ENCODE measurements at places on chromosomes 16 and 17.

DNA sequence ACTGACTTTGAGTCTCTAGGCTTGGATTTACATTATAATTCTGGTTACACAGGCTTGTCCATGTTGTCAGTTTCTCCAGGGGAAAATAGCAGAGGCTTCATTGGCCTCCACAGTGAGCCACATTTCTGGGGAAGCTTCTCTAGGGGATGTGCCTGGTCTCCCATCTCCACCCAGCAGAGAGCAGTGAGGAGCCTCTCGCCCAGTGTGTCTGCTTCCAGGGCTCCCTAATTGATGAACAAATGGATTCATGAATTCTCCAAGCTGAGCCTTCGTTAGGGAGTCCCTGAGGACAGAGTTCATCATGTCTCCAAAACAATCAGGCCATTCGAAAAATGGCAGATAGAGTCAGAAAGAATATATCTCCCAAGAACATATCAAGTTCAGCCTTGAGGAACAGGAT is 162.4 kb upstream of the TOX3 start:
- DNase-seq: no peak

DNA sequence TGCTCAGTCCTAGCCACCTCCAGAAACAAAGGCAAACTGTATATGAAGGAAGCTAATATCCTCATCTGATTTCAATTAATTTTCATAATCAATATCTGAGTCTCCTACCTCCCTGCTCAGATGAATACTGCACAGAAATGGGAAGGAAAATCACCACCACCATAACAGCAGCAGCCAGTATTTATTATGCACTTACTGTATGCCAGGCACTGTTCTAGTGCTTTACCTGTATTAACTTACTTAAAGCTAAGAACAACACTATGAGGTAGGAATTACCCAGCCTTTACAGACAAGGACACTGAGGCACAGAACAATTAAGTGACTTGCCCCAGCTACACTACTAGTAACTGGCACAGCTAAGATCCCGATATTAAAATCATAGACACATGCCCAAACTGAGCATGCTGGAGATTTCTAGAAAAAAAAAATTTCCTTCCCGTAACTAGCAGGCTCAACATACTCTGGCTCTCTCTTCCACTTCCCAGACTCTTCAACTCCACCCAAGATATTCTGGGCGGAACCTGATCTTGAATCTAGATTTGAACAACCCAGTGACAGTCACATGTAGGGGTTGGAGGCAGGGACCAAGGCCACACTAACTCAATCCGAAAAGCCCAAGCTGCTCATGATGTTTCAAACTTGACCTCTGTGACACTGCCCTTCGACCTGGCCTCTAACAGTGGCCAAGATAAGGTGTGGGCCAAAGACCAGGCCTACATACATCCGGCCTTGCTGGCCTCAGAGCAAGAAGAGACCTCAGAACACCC is 3.9 kb downstream of the TRIM25 start:
- DNase-seq: no peak

DNA sequence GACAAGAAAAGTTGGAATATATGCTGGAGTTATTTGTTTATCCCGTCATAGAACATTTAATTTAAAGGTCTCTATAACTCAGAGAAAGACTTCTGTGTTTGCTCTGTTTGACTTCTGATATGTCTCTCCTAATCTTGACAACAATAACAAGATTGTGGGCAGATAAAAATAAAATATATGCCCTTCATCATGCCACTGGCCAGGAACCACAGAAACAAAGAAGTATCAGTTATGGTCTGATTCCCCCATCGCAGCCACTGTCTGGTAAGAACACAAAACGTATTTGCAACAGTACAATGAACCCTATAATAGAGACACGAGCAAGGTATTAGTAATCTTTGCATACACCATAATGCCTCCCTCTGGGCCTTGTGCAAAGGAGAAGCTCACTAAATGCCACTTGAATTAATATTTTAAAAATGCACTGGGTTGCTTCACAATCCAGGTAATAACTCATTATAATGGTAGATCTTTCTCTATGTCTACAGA is 1498.3 kb downstream of the CDH11 start:
- no peak for DNase-seq

DNA sequence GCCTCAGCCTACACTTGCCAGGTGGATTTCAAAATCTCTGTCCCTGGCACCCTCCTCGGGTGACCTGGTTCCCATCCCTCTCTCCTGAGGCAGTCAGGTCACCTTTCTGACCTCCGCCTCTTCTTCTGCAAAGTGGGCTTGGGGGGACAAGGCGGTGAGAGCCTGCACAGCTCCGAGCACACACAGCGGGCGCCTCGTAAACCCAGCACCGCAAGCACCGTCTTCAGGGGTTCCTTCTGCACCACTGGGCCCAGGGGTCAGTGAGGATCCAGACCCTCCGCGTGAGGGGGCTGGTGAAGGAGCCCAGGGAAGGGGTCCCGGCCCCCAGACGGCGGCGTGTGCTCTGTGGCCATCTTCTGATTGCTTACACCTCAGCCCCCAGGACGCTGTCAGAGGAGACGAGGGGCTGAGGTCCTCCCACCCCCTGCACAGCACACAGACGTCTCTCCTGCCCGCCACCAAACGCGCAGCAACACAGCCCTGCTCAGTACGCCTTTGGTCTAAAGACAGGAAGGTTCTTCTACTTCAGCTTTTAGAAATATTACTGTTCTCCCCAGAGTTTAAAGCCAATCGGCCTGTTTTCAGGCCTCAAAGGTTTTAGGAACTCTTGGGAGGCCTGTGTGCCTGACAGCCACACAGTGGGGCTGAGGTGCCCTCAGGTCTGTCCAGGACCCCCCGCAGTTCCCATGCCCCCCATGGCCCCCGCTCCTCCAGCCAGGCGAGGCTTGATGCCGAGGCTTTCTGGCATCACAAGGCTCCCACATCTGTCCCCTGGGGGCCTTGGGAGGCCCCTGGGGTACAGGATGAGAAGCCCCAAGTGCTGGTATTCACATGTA is 2.7 kb downstream of the CBFA2T3 start:
- DNase-seq: no peak

GRCh38 chr17:70318051-70318450 is 148.7 kb downstream of the KCNJ2 start:
- DNase-seq: no peak

- no peak for DNase-seq
Measured at GRCh38 chr16:56684256-56684925, 2.1 kb downstream of the MT1X start.

- DNase-seq: no peak
Measured at GRCh38 chr16:57809276-57810196, 7.2 kb upstream of the KIFC3 start.

DNA sequence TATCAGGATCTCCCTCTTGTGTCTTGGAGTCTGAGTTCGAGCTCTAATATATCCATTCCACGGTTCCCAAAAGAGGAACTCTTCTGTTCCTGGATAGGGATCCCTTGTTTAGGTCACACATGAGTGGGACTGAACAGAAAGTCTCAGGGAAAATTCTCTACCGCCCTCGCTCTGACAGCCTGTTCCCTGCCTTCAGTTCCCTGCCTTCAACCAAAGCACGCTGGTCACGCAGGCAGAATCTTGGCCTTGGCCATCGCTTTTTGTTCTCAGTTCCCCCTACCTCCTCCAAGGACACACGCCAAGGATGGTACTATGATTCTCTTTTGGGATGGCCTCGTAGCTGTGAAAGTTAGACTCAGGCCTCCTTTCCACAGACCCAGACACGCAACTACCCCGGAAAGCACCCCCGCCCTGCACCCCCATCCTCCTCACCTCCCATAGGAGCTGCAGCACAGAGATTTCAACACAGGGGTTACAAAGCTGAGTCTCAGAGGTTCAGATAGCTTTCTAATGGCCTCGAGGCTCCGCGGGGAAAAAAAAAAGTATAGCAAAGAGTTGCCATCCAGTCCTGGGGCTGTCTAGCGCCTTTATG is 1.5 kb upstream of the SHISA6 start:
- DNase-seq: no peak

Data from GDM1 (cell line).